Activated gamma-delta T cell treated with anti-CD3 and anti-CD28 coated beads, Interleukin-2, amount 50 U/mL, for 16 hours (primary cell): ENCODE measurements at places on chromosomes 3 and 15.

GRCh38 chr15:49844390-49844789 lies 223.5 kb downstream of the DTWD1 start:
- DNase-seq, result no peak

DNA sequence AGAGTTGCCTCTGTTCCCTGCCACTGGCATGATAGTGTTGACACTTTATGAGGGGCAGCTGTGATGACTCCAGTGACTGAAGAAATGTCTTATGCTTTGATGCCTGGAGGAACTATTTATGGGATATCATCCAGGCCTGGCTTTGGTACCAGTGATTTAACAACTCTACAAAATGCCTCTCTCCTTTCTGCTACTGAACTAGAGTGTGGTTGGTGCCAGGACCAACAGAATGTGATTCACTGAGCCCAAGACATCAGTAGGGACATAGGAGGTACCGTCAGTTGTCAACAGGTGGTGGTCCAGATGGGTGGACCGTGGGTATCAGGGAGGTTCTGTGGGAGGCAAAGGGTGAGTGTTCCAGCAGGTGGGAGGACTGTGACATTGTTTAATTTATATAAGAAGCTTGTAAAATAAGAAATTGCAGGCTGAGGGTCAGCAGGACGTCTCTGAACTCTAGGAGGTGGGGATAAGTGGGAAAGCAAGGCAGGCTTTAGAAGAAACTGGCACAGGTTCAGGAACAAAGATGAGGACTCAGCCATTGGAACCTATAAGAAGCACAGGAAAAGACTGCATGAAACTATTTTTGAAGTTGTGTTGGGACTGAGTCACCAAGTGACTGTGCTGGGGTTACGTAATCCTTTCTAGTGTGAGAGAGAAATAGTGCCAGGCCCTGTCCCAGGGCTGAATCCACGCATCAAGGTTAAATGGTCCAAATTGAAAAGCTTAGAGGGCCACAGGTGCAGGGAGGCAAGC lies 28.5 kb upstream of the SLC7A14 start:
- DNase-seq, result no peak

GRCh38 chr3:145904138-145904537 lies 256.8 kb downstream of the PLOD2 start:
- DNase-seq, result no peak

DNA sequence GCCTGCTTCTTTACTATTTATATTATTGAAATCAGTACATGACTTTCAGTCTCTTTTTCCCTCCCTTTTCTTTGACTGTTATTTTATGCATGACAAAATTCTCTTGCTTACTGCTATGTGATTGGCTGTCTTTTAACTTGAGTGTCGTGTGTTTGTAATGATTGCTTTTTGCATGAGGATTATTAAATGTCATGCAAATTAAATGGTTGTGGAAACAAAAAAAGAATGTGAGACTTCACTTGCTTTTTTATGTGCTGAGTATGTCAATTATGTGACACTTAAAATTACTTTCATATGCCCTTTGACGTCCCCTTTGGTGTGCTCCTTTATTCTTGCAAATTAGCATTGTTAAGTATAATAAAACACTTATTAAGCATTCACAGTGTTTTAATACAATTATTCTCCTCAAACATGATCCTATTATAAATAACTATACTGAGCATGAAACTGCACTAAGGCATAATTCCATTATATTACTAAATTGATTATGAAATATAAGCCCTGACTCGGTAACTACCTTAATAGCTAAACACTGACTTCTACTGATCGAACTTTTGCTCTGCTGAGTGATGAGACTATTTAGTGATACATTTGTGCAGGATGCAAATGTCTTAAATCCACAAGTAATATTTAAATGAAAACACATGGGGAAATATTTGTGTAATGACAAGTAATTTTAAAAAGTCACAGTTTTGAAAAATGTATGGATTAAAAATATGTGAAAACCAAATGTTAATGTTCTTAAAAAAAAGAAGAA lies 401.7 kb downstream of the NLGN1 start:
- DNase-seq, result no peak

DNA sequence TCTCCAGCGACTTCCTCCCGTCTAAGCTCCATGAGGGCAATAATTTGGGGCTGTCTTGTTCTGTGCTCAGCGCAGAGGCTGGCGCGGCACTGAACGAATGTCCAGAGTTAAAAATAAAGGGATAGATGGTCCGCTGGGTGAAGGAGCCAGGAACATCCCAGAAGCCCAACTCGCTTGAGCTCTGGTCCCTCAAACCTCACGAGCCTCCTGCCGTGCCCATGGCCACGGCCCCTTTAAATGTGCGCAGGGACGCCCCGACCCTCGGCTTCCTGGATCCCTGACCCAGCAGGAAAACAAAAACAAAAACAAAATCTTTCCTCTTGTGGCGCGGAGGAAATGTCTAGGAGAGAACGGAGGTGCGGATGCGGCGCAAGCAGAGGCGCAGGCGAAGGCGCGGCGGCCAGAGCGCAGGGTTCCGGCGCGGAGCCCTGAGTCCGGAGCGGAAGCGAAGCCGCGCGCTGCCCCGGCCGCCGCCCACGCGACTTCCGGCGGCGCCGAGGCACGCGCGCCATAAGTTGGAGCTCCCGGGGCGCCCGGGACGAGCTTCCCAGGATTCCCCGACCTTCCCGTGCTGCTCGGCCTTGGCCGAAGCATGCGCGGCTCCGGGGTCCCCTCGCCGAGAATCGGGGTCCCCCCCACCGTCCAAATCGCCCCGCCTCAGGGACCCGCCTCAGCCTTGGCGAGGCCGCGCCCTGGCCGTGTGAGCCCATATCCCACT lies 52.9 kb upstream of the WNT7A start:
- DNase-seq, result no peak

DNA sequence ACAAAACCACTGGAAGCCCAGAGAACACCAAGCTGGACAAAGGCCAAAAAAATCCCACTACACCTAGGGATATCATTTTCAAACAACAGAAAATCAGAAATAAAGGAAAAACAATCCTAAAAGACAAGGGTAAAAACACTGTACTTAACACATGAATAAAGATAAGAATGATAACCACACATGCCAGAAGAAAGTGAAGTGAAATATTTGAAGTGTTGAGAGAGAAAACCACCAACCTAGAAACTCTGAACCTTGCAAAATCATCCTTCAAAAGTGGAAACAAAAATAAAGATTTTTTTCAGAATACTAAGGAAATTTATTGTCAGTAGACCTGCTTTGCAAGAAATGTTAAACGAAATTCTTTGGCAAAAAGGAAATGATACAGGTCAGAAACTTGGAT lies 45.1 kb downstream of the KPNA1 start:
- DNase-seq, result no peak

GRCh38 chr3:63251499-63251898 lies 26.6 kb upstream of the SYNPR start:
- DNase-seq, result no peak

- DNase-seq, result no peak
These were observed 626.1 kb downstream of the SQOR start for GRCh38 chr15:46260937-46261336.

- no peak for DNase-seq
These were observed 145.2 kb downstream of the TAFA4 start for GRCh38 chr3:68787106-68787626.

DNA sequence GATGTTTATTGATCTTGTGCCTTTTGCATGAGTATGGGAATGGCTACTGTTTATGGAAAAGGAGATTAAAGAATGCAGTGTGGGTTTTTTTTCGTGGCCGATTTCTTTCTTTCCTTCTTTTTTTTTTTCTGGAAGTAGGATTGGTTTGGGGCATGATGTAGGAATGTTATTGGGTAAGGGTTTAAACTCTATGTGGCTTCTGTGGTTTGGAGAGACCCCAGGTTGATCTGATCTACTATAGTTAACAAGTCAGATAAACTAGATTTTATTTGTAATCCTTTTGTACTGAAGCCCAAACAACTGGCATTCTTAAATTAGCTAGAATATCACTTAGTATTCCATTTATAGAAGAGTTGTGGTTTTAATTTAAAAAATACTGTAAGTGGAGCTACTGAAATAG lies 304.8 kb downstream of the LPP start:
- no peak for DNase-seq

DNA sequence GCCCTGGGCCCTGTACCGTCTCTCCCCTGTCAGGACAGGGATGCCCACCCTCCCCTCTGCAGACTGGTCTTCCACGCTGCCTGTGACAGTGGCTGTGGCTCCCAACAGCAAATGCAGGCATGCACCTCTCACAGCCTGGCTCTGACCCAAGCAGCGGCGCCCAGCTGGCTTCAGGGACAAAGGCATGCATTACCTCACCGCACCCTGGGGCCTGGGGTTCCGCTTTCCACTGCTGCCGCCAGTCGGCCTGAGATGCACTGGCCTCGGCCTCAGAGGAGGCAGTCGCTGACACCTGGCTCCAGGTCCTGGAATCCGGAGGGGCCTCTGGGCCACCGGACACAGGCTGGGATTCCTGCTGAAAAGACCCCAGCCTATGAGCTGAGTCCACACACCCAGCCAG lies 70.3 kb downstream of the SCN5A start:
- no peak for DNase-seq

DNA sequence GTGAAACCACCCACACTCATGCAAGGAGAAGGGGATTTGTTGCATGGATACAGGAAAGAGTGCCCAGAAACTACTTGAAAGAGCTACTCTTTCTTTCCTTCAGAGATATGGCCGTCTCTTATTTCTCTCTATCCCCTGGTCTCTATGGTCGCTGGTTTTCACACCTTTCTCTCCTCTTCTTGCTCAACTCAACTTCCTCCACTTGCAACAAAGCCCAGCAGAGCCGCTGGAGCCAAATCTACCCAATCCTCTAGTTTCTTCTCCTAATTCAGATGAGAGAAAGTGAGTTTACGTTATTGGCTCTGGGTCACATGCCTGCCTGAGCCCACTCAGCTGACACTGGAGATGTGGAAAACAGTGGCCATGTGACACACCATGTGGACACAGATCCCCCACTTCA lies 215.2 kb downstream of the OSBPL10 start:
- no peak for DNase-seq

DNA sequence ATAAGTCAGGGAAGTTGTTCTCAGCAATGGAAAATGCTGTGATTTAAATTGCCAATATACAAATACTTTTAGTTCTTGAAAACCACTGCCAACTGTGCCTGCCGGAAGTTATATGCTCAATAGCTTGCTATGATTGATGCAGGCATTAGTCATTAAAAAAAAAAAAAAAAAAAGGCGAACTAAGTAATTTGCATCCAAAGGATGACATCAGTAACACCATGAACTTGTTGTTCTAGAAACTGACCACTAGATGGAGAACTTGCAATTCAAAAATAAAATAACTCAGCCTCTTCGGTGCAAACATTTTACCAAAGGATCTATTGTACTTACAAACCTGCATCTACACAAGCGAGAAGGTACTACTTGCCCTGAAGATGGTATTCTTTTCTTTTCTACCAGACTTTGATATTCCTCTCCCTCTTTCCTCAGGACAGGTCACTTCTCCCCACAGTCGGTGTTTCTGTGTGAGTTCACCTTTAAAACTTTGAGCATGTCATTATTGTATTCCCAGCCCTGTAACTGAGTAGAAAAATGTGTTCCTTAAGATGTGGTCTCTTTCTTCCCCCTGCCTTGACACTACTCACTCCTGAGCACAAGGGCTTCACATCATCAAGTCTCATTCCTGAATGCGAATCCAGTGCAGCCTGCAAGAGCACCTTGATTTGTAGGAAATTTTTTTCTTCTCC lies 115.0 kb upstream of the VEPH1 start:
- DNase-seq, result no peak

DNA sequence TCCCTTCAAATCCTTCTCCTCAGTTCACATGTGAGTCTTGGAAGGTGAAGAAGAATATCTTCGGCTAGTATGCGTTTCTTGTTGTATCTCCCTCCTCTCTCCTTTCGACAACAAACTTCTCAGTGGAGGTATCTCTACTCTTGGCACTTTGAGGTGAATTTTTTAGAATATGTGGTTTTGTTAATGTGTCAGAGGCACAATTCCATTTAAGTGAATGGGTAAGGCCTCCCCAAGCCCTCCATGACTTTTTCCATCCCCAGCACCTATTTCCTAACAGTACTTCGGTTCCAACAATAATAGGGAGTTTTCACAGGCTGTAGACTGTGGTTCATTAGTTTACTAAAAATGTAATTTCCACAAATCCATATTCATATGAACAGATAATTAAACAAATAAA lies 74.2 kb downstream of the TM4SF4 start:
- no peak for DNase-seq

DNA sequence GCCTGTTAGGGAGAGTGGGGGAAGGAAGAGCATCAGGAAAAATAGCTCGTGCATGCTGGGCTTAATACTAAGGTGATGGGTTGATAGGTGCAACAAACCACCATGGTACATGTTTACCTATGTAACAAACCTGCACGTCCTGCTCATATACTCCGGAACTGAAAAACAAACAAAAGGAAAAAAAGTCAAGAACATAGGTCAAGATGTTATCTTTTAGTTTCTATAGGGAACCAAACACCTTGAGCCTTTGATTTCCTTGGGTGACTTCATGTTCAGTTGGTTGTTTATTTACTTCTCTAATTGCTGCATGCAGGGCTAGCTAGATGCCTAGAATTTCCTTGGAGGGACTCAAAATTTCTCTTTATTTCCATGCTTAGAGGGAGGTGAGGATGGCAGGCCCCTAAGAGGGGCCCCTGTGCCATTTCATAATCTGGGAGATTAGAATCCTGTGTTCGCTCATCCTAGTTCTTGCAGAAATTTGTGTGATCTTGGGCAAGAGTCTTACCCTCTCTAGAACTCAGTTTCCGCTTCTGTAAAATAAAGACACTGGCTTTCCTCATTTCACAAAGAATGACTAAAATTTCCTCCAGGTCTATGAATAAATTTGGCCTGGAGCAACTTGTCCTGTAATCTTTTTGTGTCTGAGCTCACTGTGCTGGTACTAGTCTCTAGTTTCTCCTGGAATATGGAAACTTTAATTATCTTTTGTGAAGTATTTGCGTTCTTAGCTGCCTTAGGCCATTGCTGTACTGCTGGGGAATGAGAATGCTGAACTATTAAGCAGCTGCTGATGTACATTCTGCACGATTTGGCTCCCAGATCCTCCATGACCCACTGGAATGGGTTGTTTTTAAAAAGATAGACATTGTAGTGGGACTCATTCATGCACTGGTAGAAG lies 457.5 kb downstream of the EDEM1 start:
- no peak for DNase-seq

- no peak for DNase-seq
These were observed 20.5 kb upstream of the FRMD5 start for GRCh38 chr15:44215594-44215993.

DNA sequence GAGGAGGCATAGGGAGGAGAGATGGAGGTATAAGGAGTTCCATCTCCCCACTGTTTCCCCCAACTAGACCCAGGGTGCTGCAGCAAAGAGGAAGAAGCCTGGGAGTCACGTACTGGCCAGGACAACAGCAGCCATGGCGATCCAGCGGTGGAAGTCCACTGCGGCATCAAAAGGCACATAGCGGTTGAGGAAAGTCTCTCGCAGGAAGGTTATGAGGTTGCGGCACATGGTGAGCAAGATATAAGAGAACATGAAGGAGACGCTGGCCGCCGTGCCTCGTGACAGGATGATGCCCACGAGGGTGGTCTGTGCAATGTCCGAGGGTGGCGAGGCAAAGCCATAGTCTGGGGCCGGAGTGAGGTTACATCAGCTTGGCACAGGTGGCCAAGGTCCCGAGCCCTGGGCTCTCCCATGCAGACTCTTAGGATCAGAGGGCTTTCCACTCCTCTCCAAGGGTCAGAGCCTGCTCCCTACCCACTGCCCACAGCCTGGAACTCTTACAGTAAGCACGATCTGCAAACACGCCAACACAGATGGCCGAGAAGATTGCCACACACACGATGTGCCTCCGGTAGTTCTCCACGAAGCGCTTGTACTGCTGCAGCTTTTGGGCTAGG lies 14.3 kb downstream of the DUOX2 start:
- DNase-seq, result no peak

- DNase-seq, result peak; percentile 30
These were observed 3.0 kb upstream of the SHC4 start for GRCh38 chr15:48966595-48967301.

GRCh38 chr3:8303466-8303865 lies 198.2 kb upstream of the LMCD1 start:
- DNase-seq, result no peak
